ENCODE measurements at places on chromosomes 7 and 10.

DNA sequence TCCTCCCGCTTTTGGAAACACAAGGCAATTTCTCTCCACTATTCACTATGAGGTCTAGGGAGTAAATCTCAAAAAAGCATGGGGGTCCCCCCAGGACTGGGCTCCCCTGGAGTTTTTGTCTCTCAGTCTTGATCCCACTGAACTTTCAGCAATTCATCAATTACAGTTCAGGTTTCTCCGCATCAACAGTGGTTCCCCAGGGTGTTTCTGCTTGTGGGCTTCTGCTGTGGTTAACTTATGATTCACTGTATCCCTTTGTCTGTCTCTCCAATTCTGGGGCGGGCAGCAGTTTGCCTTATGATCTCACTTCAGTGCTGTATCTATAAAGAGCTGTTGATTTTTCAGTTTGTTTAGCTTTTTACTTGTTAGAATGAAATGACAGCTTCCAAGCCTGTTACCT is 142.6 kb upstream of the CDC14C start:
- no peak for DNase-seq

- no peak for DNase-seq
These were observed 151.4 kb upstream of the PPP1R3A start for GRCh38 chr7:114070246-114070645.

GRCh38 chr10:117327262-117327661 is 48.0 kb downstream of the PDZD8 start:
- DNase-seq: no peak

GRCh38 chr7:159007996-159008389 is 136.7 kb downstream of the VIPR2 start:
- no peak for DNase-seq

DNA sequence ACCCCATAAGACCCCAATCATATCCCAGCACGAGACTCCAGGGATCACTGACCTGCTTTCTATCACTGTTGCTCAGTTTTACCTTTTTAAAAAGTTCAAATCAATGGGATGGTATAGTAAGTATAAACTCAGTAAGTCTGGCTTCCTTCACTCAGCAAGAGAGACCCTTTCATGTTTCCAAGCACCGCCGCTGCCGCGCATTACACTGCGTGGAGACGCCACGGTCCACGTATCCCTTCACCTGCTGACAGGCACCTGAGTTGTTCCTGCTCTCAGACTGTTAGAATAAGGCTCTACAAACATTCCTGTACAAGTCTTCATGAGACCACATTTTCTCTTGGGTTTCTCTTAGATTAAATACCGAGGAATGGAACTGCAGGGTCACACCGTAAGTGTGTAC is 28.3 kb downstream of the MAD1L1 start:
- no peak for DNase-seq

GRCh38 chr7:44162785-44163395 is 21.8 kb upstream of the MYL7 start:
- no peak for DNase-seq

DNA sequence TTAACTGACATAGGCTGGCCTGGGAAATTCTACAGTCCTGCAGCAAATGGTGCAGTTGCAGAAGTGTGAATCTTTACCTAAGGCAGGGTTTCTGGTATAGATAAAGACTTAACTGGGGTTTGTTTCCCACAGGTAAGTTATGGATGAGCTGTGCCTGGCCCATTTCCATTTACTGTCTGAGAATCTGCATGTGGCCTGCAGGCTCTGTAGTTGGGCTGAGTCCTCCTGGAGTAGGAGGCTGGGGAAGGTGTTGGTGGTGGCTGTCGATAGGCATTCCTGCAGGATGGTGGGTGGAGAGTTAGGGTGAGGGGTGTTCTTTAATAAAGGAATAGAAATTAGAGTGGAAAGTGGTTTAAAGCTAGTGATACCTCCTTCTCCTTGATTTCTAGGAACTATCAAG is 193.5 kb downstream of the AUTS2 start:
- no peak for DNase-seq

DNA sequence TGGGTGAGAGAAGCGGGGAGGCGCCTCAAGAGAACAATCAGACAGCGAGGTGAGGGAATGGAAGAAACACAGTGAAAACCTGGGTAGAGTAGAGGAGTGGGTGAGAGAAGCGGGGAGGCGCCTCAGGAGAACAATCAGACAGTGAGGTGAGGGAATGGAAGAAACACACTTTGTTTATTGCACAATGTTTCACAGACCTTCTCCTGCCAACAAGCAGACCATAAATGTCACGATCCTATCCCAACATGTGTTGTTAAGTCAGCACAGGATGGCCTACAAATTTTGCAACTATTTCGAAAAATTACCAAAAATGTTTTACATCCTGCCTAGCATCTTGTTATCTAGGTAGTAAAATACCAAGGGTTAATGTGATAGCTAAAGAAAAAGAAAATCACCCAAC is 115.3 kb downstream of the JAZF1 start:
- DNase-seq: no peak

DNA sequence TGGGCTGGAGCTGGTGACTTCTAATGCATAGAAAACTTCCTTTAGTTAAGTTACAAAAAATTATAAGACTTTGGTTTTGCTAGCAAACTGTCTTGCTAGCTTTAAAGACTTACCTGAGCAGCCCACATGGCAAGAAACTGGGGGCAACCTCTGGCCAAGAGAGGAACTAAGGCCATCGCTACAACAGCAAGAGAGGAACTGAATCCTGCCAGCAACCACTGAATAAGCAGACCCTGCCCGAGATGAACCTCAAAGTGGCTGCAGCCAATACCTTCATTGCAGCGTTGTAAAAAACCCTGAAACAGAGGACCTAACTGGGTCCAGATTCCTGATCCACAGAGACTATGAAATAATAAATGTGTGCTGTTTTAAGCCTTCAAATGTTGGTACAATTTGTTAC is 54.6 kb upstream of the STARD3NL start:
- DNase-seq: no peak

GRCh38 chr10:3538656-3539531 is 246.1 kb downstream of the KLF6 start:
- no peak for DNase-seq

GRCh38 chr10:5413012-5413938 is 918 bp downstream of the NET1 start:
- DNase-seq: no peak

GRCh38 chr7:102431617-102432298 is 1.6 kb upstream of the ORAI2 start:
- DNase-seq: no peak

DNA sequence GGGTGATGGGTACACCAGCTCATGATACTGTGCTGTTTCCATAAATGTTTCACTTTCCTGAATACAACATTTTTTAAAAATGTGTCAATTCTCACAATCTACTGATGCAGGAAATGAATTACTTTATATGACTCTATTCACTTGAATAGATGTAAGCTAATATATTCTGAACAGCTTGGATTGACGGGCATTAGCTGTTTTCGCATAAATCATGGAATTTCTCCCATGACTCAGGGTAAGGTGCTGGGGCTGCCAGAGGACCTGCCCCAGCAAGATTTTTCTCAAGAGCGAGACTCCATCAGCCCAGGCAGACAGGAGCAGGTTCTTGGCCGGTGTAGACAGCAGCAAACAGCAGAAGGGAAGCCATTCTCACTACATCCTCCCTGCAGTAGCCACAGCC is 107.1 kb downstream of the PFKFB3 start:
- no peak for DNase-seq

- no peak for DNase-seq
These were observed 139.9 kb upstream of the PITRM1 start for GRCh38 chr10:3312403-3312940.

DNA sequence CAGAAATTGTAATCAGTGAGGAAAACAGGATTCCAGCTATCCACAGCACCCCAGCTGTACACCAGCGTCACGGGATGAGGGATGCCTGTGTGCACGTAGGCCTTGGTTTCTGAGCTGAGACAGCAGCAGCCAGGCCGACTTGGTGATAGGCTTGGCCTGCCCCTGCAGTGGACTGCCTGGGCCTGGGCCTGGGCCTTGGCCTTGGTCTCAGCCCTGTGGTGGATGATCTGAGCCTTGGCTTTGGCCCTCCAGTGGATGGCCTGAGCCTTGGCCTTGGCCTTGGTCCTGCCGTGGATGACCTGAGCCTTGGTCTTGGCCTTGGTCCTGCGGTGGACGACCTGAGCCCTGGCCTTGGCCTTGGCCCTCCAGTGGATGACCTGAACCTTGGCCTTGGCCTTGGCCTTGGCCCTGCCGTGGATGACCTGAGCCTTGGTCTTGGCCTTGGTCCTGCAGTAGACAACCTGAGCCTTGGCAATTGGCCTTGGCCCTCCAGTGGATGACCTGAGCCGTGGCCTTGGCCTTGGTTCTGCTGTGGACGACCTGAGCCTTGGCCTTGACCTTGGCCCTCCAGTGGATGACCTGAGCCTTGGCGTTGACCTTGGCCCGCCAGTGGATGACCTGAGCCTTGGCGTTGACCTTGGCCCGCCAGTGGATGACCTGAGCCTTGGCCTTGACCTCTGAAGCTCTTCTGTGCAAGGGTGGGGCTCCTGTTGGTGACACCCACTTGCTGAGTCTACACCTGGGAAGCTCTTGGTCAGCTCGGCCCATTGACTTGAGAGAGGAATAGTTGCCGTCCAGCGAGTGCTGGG is 93.8 kb downstream of the CUX1 start:
- DNase-seq: no peak

- no peak for DNase-seq
These were observed 8.5 kb downstream of the RPS24 start for GRCh38 chr10:78042058-78042751.

- no peak for DNase-seq
These were observed 107.7 kb upstream of the PCLO start for GRCh38 chr7:83270407-83270806.

GRCh38 chr7:129263168-129263567 is 38.3 kb downstream of the AHCYL2 start:
- DNase-seq: no peak

DNA sequence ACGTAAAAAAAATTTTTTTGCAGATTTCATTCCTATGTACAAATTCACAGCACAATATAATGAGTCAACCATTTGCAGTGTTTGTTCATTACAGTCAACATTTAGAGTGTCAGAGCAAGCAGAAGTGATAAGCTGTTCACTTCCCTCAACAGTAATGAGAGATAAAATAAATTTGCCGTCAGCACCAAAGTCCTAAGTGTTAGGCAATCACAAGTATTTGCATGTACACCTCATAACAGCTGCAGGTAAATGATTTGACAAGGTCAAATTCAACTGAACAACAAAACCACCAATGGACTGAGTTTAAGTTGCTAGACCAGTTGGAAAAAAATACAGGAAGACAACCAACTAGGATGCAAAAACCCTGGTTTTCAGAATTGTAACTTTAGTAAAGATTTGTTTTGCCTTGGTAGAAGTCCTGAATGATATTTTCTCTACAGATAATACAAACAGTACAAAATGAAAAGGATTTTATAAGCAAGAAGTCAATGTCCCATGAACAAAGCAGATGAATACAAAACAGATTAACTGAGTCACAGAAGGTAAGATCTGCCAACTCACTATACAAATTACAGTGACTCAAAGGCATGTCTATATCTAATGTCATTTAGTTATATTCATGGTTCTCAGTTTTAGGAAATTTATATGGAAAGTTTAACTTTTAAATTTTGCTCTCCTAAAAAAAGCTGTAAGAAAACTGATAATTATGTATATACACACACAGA is 10.4 kb downstream of the RAPGEF5 start:
- no peak for DNase-seq

GRCh38 chr7:130674456-130674855 is 5.9 kb upstream of the COPG2 start:
- DNase-seq: no peak

- DNase-seq: no peak
These were observed 27.1 kb upstream of the VCL start for GRCh38 chr10:73970845-73971244.

- no peak for DNase-seq
These were observed 145.5 kb upstream of the AUTS2 start for GRCh38 chr7:69452797-69453196.

DNA sequence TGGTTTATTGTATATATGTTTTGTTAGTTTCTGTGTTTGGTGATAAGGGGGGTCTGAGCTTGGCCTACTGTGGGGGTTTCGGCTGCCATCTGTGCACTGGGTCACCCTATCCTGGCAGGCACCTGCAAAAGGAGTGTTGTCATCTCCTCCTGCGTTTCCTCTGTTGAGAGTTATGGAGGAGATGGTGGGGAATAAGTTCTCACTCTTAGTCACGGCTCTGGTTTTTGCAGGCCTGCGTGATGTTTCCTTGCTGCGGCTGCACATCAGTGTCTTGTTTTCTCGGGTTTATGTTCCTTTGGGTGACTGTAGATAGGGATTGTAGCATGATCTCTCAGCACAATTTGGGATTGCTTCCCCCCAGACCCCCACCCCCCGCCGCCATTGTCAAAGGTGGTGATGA is 36.8 kb downstream of the CCM2 start:
- no peak for DNase-seq

DNA sequence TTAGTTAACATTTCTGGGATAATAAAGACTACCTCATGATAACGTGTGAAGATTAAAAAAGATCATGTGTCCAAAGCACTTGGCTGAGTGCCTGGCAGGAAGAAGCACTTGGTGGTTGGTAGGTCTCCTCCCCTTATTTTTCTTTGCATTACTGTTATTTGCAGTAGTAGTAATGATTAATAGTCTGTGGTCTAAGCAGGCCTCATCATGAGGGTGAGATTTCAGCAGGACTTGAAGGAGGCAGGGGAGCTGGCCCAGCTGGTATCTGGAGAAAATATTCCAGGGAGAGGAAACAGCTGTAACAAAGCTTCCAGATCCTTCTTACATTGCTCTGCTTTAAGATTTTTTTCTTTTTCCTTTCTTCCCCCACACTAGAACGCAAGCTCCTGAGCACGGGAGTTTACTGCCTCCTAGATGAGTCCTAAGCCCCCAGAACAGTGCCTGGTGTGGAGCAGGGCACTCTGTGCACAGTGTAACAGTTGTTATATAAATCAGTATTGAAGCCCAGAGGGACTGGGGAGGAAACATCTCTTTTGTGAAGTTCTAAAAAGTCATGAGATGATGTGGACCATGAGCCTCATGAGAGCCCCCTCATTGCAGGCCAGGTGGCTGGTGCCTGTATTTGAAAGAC is 31.1 kb upstream of the RHEB start:
- DNase-seq: no peak

GRCh38 chr7:29538389-29538788 is 25.2 kb upstream of the PRR15 start:
- DNase-seq: no peak

DNA sequence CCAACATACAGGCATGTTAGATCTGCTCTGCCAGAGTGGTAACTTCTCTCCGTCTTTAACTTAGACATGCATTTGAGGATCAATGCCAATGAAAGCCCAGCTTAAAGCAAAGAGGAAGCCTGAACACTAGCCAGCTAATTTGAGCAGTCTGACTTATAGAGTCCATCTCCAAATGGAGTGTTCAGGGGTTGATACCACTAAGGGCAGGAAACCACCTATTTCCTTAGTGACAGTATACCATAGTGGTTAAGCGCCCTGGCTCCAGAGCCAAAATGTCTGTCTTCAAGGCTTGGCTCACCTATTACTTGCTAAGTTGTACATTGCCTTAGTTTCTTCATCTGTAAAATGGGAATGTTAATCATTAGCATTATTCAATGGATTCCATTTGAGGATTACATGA is 678.5 kb downstream of the KCNMA1 start:
- no peak for DNase-seq

Measured in GOT3 (cell line).